ENCODE measurements at places on chromosomes 12 and 14.

- no peak for DNase-seq
These were observed 133.7 kb upstream of the RASSF8 start for GRCh38 chr12:25824734-25825133.

- DNase-seq: no peak
These were observed 280.1 kb downstream of the VRK1 start for GRCh38 chr14:97077253-97077653.

- DNase-seq: no peak
These were observed 15.3 kb upstream of the BDKRB2 start for GRCh38 chr14:96189281-96189711.

DNA sequence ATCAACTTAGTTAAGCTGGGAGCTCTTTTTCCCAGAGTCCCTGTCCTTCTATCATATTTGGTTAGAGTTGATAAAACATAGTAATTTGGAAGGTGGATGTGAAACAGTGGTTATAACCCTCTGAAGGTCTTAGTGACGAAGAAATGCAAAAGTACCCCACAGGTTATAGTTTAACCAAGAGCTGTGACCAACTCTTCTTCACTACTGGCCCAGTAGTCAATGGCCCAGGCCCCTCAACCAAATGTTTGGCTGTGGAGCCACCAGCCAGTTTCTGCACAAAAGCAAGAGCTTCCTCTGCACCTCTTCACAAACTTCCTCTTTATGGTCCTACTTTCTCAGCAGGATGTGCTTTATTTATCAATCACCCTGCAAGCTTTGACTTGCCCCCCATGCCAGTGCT lies 132.6 kb downstream of the BMP4 start:
- no peak for DNase-seq

- DNase-seq: no peak
These were observed 19.0 kb upstream of the MTHFD1 start for GRCh38 chr14:64369201-64369600.

GRCh38 chr14:57293866-57294837 lies 25.4 kb downstream of the AP5M1 start:
- DNase-seq: no peak

DNA sequence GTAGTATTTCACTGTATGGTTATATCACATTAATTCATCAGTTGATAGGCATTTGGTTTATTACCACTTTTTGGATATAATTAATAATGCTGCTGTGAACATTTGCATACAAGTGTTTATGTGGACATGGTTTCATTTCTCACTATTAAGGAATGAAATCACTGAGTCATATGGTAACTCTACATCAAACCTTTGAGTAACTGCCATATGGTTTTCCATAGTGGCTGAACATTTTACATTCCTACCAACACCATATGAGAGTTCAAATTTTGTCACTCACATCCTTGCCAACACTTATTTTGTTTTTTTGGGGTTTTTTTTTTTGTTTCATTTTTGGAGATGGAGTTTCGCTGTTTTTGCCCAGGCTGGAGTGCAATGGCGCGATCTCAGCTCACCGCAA lies 30.2 kb upstream of the EAPP start:
- DNase-seq: no peak

DNA sequence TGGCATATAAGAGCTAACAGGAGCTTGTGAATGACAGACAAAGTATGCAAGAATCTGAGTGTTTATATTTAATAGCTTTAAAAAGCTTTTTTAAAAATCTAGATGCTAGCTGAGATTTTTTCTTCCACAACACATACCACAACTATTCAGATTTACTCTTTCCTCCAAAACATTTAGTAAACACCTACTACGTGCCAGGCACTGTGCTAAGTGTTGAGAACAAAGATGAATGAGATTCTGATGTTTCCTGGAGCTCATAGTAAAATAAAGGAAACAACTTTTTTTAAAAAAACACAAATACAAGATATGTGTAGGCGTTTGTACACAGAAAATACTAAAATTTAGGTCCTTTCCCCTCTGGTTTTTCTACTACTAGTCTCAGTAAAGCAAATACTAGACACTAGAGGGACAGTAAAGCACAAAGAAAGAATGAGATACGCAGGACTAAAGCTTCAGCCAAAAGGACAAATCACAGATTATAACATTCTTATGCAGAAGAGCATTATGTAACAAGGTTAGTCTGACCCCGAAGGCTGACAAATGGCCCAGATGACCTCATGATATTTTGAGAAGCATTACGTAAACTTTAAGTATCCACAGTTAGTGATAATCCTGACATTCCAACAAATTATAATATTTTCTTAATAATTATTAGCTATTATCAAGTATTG lies 78.6 kb upstream of the PAWR start:
- no peak for DNase-seq

GRCh38 chr14:93002049-93002448 lies 79.1 kb downstream of the CHGA start:
- DNase-seq: no peak

DNA sequence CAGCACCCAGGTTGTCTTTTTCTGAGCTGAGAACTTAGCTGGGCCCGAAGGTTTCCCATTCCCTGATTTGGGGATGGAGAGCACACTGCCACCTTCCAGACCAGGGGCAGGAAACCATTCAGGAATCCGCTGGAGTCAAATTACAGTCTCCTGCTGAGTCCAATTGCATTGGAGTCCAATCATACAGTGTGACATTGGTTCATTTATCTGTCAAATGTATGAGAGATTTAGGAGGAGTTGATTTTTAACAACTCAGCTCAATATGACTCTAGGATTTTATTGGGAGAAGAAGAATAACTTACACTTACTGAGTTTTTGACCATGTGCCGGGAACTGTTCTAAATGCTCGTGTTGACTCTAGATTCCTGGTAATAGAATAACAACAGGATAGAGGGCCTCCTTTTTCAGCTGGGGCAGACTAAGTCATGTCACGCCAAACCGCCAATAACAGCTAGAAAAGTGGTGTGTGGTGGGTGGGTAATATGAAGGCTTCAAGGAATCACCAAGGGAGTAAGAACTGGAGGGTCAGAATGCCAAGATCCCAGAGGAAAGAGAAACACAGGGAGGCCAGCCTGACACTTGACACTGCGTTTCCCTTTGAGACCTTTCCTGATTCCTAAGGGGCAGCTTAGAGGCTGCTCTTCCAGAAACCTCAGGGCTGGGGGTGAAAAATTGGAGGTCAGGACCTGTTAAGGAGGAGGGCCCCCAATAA lies 11.5 kb downstream of the SYNDIG1L start:
- peak; percentile 68 for DNase-seq

- no peak for DNase-seq
These were observed 936.0 kb downstream of the DIO2 start for GRCh38 chr14:79275292-79275655.

- peak; percentile 97 for DNase-seq
These were observed at the start of gene CNTN1 for GRCh38 chr12:40691913-40692764. Gene CNTN1, plus strand, starts transcription at chr12:40692439.

- DNase-seq: no peak
These were observed 393.9 kb downstream of the ADAMTS20 start for GRCh38 chr12:43158126-43158525.

GRCh38 chr12:3533703-3534386 lies 42.8 kb downstream of the PRMT8 start:
- no peak for DNase-seq

- no peak for DNase-seq
These were observed 190.4 kb downstream of the NUAK1 start for GRCh38 chr12:105948331-105948730.

DNA sequence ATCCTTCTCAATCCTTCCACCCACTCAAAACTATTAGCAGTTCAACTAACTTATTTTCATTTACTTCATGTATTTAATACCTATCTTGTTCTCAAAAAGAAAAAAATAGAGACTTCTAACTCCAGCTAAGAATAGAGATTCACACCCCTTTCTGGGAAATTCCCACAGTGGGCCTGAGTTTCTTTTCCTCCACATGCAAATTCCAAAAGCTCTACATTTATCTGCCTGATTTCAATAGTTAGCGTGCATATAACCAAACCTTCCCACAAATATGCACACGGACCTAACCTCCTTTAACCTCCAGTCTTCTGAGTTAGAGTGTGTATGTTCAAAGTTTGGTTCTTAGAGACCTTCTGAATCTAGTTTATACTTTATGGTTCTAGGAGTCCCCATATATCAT lies 62.5 kb downstream of the GRIN2B start:
- no peak for DNase-seq

- DNase-seq: no peak
These were observed 5.9 kb downstream of the RASSF3 start for GRCh38 chr12:64616201-64616600.

- DNase-seq: no peak
These were observed 26.9 kb downstream of the C12orf42 start for GRCh38 chr12:103468837-103469236.

GRCh38 chr12:64352181-64352580 lies 38.4 kb downstream of the C12orf56 start:
- no peak for DNase-seq

DNA sequence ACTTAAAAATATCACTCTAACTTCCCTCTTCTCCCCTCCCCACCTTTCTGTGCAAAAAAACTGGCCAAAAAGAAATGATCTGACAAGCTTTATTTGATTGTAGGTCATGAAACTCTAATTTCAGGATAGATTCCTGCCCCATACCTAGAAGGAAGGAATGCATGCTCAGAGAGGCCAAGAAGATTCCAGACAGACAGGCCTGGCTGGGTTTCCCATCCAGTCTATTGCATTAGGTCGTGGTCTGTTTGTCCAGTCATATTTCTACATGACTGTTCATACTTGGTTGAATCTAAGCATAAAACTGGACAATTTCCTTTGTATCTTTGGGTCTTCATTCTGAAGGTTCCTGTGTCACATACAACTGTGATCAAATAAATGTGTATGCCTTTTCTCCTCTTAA lies 20.0 kb upstream of the SLC15A5 start:
- DNase-seq: no peak

GRCh38 chr12:76976777-76977382 lies 88.5 kb downstream of the E2F7 start:
- no peak for DNase-seq

- no peak for DNase-seq
These were observed 180.8 kb downstream of the ERC1 start for GRCh38 chr12:1171657-1172408.

- peak; percentile 40 for DNase-seq
These were observed 7.9 kb downstream of the DYNC1H1 start for GRCh38 chr14:101972126-101972866.

DNA sequence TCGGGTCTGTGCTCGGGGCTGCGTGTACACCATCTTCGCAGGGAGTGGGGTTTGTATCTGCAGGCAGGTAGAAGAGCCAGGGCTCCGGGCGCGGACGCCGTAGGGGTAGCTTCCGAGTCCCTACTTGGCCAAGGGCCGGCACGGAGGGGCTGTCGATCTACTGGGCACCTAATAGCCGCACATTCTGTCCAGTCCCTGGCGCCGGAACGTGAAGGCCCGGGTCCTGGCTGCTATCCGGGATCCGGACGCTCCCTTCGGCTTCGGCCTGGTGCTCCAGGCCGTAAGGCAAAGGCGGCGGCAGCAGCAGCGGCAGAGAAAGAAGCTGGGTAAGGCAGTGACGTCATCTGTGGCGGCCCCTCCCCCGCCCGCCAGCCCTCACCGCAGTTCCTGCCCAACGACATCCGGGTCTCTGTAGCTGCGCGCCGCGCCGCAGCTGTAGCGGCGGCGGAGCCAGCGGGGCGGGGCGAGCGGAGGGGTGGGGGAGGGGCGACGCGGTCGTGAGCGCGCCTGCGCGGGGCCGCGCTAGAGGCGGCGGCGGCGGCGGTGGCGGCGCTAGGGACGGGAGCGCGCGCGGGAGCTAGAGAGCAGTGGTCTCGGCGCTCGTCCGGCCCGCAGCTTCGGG lies at the start of gene PPM1A:
PPM1A (plus strand) TSS at position 525 of the 622 bp plus-strand sequence. CDS start 33,483 bp downstream, outside the sequence.
- DNase-seq: peak; percentile 93

DNA sequence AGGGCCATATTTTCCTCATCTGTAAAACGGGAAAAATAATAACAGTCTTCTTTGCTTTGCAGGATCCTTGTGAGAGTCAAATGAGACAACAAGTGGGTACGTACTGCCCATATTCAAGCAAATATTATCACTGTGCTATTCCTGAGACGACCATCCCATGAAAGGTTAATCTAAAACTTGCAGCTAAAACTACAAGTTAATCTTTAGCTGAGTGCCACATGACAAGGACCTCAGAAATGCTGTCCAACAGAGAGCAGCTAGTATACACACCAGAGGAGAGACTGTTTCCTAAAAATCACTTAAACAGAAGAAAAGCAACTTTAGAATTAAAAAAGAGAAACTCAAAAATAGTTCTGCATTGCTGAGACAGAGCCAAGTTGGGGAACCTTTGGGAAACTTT lies 162.7 kb upstream of the TMTC2 start:
- DNase-seq: no peak

DNA sequence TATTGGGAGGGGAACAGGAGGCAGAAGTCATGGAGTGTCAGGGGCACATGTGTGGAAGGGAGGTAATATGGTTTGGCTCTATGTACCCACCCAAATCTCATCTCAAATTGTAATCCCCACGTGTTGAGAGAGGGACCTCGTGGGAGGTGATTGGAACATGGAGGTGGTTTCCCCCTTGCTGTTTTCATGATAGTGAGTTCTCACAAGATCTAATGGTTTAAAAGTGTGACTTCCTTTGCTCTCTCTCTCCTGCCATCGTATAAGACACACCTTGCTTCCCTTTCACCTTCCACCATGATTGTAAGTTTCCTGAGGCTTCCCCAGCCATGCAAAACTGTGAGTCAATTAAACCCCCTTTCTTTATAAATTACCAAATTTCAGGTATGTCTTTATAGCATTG lies 41.6 kb upstream of the CDK17 start:
- no peak for DNase-seq

GRCh38 chr14:68702135-68702534 lies 90.7 kb downstream of the ZFP36L1 start:
- no peak for DNase-seq

DNA sequence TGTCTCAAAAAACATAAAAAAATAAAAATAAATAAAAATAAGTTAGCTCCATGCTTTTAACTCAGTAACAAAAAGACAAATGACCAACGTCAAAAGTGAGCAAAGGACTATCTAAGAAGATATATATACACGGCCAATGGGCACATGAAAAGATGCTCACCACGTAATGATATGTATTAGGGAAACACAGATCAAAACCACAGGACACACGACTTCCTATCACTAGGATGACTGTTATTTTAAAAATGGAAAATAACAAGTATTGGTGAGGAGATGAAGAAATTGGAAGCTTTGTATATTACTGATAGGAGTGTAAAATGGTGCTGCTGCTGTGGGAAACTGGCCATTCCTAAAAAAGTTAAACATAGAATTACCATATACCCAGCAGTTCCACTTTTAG lies 20.2 kb upstream of the P2RX7 start:
- no peak for DNase-seq

DNA sequence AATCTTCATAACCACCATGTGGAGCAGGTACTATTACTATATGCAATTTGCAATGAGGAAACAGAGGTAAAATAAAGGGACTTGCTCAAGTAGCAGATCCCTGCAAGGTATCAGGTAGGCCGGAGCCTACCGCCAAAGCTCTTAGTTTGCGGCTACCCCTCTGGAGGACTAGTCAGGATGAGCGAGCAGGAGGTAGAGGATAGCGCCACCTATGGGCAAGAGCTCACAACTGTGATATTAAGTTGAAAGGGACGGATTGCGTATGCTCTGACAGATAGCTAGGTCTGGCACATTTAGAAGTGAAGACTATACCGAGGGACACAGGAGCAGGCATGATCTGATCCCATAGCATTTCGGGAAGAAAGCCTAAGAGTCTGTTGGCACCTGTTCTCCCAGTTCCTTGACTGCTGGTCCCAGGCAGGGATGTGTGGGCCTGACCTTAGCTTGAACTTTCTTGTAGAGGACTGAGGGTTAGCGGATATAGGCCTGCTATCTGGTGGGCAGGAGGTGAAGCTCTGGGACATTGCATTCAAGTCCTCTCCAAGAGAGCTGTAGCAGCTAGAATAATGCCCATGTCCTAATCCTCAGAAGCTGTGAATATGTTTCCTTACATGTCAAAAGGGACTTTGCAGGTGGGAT lies 48.0 kb downstream of the SLC17A8 start:
- peak; percentile 78 for DNase-seq

GRCh38 chr12:88299567-88300101 lies 157.5 kb downstream of the TMTC3 start:
- DNase-seq: no peak

All from iPS-NIHi11 (cell line).